ENCODE measurements at places on chromosomes 6 and 20. TPM values are rescaled to one million over a fixed set of nuclear protein-coding genes. Genes with fewer than 3 reads are reported as not detected.

DEFB132 gene
- total RNA-seq, result not detected

NKAIN4 gene
- total RNA-seq, result 5.5 TPM

SLC4A11 gene
- total RNA-seq, result 4.3 TPM

HAO1 gene
- total RNA-seq, result not detected

PLG gene
- 1.3 TPM for total RNA-seq

DNA sequence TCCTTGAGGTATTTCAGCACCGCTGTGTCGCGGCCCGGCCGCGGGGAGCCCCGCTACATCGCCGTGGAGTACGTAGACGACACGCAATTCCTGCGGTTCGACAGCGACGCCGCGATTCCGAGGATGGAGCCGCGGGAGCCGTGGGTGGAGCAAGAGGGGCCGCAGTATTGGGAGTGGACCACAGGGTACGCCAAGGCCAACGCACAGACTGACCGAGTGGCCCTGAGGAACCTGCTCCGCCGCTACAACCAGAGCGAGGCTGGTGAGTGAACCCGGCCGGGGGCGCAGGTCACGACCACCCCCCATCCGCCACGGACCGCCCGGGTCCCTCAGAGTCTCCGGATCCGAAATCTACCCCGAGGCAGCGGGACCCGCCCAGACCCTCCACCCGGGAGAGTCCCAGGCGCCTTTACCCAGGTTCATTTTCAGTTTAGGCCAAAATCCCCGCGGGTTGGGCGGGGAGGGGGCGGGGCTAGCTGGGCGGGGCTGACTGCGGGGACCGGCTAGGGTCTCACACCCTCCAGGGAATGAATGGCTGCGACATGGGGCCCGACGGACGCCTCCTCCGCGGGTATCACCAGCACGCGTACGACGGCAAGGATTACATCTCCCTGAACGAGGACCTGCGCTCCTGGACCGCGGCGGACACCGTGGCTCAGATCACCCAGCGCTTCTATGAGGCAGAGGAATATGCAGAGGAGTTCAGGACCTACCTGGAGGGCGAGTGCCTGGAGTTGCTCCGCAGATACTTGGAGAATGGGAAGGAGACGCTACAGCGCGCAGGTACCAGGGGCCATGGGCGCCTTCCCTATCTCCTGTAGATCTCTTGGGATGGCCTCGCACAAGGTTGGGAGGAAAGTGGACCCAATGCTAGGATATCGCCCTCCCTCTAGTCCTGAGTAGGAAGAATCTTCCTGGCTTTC lies 693 bp downstream of the HLA-F start:
- no peak for DNase-seq

TRAM2 gene
- total RNA-seq, result 6.3 TPM

GRCh38 chr20:53845980-53846379 lies 224.4 kb downstream of the BCAS1 start:
- DNase-seq, result no peak

All from dorsolateral prefrontal cortex (tissue), 122 donors.